ENCODE measurements at places on chromosomes 11 and 22.

GRCh38 chr11:36598051-36598450 is at the start of gene RAG2:
Gene RAG2 (minus strand): TSS chr11:36598236. CDS start chr11:36594168, 4,068 bp downstream.
- no peak for DNase-seq

DNA sequence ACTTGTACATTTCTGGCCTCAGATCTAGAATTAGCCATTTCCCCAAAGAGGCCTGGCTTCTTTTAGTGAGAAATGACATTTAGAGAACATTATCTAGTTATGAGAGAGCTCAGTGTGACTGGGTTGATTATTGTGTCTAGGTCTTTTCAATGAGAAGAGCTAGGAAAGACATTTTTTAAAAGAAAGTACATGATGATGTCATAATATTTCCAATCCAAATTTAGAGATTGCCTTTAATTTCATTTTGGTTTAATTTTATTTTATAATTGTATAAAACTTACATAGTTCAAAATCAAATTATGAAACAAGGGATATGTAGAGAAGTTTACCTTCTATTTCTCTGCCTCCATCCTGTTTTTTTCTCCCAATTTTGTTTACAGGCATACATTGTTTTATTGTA is 354.9 kb downstream of the TMEM135 start:
- no peak for DNase-seq

DNA sequence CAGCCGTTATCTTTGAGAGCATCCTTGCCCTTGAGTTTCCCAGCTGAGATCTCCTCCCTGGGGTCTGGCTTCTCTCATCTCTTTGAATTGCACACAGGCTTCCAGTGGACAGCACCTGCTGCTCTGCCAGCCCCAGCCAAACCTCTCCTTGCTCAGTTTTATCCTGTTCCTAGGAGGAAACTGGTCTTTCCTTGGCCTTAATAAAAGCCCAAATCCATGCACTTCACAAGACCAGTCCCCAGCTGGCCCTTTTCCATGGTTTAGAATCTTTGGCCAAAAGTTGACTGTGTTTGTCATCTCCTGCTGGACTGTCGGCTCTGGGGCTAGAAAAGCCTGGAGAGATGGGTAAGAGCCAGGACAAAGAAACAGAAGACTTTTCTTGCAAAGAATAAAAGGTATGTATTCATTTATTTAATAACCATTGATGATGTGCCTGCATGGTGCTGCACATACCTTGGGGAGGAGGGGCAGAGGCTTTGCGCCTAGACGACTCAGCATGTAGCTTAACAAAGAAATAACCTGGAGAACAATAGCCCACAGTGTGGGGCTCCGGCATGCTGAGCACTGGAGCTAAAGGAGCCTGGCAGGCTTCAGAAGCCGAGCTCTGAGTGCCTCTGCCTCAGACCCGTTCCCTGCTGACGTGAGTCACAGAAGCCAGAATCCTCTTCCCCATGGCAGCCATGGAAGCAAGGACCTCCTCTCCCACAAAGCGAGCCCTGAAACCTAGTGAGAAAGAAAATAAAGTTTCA is 319.3 kb upstream of the B3GAT1 start:
- DNase-seq: no peak

DNA sequence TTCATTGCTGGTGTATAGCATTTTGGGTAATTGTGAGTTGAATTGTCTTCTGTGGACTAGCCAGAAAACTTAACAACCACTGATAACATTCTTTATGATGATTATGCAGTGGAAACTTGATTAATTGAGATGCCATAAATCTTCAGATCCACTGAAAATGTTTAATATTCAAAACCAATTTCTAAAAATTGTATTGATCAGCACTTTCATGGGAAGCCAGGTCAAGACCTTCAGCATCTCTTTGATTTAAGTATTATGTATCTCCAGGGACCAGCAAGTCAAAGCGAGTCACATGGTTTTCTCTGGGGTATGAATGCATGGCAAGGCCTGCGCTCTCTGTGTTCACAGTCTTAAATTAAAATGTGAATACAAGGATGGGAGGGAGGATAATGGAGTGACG is 596.9 kb downstream of the OPCML start:
- DNase-seq: no peak

GRCh38 chr11:111913031-111913861 is 712 bp downstream of the HSPB2 start:
- no peak for DNase-seq

DNA sequence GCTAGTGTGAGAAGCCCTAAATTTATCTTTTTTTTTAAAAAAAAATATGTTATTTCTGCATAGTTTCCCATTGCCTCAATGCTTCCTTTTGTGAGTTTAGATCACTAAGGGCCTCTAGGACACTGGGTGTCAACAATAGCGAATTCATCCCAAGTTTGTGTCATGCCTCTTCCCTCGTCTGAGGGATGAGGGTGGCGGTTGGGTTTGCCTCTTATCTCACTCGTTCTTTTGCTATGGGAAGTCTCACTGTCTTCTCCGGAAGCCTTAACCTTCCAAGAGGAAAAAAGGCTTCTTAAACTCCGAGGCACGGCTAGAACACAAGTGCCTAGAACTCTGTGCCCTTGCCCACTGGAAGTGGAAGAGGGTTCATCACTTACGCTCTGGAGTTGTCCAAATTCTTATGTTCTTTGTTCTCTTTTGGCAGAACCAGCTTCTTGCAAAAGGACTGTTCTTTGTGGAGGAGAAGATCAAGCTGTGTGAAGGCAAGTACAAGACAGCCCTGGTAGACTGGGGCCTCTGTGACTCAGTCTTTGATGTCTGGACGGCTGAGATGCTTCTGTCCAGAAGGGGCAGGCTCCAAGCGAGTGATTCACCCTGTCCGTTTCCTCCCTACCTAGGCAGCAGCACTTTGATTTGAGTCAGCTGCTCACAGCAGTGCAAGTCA is 78.5 kb downstream of the TRAF6 start:
- no peak for DNase-seq

DNA sequence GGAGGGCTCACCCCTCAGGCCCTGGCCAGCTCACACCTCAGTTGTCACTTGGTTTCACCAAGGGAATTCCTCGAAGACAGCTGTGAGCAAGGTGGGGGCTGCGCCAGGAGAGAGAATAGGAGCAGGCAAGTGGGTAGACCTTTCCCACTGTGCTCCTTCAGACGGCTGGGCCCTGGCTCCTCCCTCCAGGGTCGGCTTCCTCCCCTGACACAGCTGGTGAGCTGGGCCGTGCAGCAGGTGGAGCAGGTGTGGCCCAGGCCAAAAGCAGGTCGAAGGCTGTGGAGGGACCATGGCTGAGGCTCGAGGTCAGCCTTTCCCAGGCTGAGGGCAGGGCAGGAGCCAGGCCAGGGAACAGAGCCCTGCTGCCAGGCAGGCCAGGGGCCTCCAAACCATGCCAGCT is 12.5 kb upstream of the MYRF start:
- DNase-seq: no peak

DNA sequence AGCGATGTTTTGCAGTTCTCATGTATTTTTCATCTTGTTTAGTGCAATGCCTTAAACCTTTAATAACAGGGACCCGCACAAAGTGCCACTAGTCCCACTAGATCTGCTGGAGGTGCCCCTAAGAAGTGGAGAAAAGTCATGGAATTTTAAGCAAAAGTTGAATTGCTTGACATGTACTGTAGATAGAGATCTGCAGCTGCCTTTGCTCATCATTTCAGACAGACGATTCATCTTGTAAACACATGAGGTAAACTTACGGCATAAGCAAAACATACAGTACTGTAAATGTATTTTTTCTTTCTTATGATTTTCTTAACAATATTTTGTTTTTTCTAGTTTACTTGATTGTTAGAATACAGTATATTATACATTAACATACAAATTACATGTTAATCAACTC is 295.6 kb downstream of the CASP12 start:
- no peak for DNase-seq

- no peak for DNase-seq
Observed at GRCh38 chr22:48659404-48659996, 1168.2 kb downstream of the BRD1 start.

GRCh38 chr11:23924226-23924625 is 572.6 kb upstream of the LUZP2 start:
- DNase-seq: no peak

DNA sequence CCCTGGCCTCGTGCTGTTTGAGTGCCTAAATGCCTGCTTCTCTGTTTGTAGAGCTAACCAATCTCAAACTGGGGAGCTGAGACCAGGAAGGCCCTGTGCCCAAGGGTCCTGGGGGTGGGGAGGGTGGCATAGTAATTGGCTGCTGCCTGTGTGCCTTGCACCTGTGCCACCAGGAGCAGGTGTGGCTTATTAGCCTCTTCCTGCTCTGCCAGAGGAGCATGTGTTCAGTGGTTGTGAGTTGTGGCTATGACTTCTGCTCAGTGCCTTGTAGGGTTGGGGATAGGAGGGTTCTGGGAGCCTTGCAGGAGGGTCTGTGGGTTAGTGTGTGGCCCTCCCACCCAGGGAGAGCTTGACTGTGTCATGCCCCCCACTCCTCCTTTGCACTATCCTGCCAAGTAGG is 109.2 kb downstream of the ZBTB16 start:
- DNase-seq: no peak

DNA sequence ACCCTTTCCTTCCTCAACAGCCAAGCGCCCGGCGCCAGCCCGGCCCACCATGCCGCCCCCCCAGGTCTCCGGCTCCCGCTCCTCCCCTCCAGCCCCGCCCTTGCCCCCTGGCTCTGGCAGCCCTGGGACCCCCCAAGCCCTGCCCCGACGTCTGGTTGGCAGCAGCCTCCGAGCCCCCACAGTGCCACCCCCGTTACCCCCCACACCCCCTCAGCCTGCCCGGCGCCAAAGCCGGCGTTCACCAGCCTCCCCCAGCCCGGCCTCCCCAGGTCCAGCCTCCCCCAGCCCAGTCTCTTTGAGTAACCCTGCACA is 3.3 kb upstream of the PDXP start:
- DNase-seq: no peak

GRCh38 chr11:35714882-35715627 is 52.5 kb downstream of the TRIM44 start:
- DNase-seq: no peak

- DNase-seq: no peak
Observed at GRCh38 chr11:12864316-12865156, 144.6 kb upstream of the RASSF10 start.

- no peak for DNase-seq
Observed at GRCh38 chr11:86801364-86801763, 1.0 kb downstream of the PRSS23 start.

DNA sequence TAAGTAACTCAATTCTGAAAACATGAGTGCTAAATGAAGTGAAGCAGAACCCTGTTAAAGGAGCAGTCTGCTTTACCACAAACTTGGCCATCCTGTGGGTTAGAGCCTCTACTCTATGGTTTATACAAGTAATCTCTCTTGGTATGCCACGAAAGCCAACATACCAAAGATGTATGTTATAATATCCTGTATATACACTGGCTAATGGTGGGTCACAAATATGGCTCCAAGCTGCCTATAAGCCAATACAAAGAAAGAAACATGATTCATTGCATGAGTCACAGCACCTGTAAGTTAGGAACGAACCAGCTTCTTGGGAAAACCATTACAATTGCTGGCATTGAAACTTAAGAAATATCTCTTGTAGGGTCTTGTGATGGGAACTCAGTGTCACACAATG is 16.1 kb downstream of the XRRA1 start:
- DNase-seq: no peak

GRCh38 chr11:11669233-11669846 is 47.5 kb upstream of the GALNT18 start:
- DNase-seq: no peak

GRCh38 chr22:41976070-41976901 is 7.0 kb downstream of the SEPTIN3 start:
- peak; percentile 81 for DNase-seq

GRCh38 chr22:47591016-47591415 is 828.6 kb downstream of the TBC1D22A start:
- DNase-seq: no peak

GRCh38 chr11:47899801-47900200 is 51.7 kb upstream of the NUP160 start:
- no peak for DNase-seq

GRCh38 chr22:37802310-37803194 is 5.2 kb upstream of the GCAT start:
- DNase-seq: peak; percentile 81

DNA sequence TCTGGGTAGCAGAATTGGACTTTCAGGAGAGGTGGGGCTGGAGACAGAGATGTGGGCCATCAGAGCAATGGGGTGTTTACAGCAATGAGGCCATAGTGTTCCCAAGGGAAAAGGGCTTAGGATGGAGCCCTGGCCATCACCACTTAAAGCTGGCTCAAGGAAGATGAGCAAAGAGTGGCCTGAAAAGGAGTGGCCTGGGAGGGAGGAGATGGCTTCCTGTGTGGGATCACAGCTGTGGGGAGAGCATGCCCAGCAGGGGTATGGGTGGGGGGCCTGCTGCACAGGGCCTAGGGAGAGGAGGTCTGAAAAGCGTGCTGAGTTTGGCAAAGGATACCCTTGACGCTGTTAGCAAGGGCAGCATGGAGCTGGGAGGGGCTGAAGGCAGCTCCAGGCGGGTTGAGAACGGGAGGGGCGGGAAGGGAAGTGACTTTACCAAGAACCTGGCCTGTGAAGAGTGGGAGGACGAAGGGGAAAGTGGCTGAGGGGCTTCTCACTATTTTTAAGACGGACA is 13.9 kb downstream of the LRRC32 start:
- DNase-seq: no peak

DNA sequence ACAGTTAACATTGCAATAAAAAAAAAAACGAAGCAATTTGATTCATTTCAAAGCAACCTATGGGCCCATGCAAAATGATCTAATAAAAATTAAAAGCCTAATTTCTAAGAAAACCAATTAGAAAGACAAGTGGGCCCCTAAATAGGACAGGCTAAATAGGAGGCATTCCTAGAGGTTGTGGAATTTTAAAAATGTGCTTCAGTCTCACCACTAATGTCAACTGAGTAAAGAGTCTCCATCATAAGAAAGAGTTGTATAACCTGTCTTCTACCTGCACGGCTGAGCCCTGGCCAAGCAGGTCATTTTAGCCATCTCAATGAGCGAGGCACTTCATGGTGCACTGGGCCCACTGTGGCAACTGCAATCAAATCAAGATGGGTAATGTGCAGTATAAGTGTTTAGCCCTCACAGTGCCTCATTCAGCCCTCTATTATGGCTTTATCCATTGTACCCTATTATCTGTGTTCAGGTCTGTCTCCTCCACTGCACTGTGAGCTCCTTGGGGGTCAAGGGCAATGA is 76.4 kb downstream of the PRSS23 start:
- no peak for DNase-seq

- no peak for DNase-seq
Observed at GRCh38 chr11:35324183-35324886, 95.0 kb downstream of the SLC1A2 start.

DNA sequence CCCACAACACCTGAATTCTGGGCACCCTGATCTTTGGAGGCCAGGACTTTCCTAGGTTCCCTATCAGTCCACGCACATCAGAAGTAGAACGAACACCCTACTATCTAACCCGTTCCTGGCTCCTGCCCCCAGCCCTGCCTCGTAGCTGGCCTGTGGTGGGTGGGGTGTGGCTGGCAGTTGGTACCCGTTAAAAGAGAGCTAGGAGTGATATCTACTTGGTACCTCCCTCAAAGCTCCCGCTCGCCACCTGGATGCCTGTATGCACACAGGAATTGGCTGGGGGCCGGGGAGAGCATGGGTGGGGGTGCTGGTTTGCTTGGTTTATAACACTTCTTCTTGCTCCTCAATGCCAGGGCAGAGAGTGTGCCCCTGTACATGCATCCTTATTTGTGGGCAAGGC is 14.0 kb upstream of the NECTIN1 start:
- no peak for DNase-seq

- DNase-seq: no peak
Observed at GRCh38 chr11:117627259-117627658, 169.8 kb downstream of the DSCAML1 start.

- no peak for DNase-seq
Observed at GRCh38 chr11:24375931-24376330, 120.9 kb upstream of the LUZP2 start.
